Stimulated activated CD4-positive, alpha-beta T cell treated with anti-CD3 and anti-CD28 coated beads, Interleukin-1b, Interleukin-23, amount 100 ng/mL, for 1 hour (primary cell): ENCODE measurements at places on chromosomes 11 and 22.

- DNase-seq: no peak
Measured at GRCh38 chr11:2139123-2139521, at the start of gene IGF2. IGF2 (minus strand) TSS chr11:2139389; CDS start chr11:2135523, 3,866 bp downstream.

- DNase-seq: no peak
Measured at GRCh38 chr11:59216641-59217564, 4.2 kb upstream of the MPEG1 start.

GRCh38 chr11:96162816-96163499, 180.0 kb downstream of the MAML2 start:
- DNase-seq: no peak

DNA sequence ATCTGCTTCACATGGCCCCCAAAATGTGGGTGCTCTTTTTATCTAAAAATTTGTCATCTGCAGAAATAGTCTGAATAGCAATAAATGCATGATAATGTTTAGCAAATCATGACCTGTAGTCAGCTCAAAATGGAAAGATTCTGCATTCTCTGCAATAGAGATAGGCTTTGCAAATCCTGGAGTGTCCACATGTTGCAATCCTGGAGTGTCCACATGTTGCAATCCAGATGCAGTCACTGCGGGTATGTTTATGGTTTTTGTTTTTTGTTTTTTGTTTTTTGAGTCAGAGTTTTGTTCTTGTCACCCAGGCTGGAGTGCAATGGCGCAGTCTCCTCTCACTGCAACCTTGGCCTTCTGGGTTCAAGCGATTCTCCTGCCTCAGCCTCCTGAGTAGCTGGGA, 20.2 kb upstream of the LRRC32 start:
- no peak for DNase-seq

DNA sequence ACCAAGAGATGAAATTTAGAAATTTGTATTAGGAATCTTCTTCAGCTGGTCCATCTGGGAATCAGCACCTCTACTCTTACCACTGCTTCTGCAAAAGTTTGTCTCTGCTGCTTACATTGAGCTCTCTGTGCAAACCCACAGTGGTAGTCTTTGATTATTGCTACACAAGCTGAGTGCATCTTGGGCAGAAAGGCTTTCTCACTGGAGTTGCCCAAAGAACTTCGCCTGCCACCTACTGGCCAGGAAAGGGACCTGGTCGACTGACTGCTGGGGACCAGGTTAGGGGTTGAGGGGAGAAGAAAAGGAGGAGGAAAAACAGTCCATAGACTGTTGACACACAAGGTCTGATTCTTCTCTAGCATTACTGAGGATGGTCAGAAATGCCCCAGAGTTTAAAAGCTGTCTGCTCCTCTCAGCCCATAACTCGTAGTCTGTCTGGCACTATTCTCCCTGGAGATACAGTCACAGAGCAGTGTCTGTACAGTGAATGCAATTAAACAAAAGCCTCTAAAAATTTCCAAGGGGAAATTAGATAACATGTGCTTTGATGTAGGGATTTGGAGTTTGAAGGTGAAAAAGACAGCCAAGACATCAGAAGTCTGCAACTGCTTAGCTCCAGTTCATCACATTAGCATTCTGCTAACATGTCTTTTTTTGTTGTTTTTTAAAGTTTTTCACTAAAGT, 215.0 kb upstream of the CTSC start:
- no peak for DNase-seq

DNA sequence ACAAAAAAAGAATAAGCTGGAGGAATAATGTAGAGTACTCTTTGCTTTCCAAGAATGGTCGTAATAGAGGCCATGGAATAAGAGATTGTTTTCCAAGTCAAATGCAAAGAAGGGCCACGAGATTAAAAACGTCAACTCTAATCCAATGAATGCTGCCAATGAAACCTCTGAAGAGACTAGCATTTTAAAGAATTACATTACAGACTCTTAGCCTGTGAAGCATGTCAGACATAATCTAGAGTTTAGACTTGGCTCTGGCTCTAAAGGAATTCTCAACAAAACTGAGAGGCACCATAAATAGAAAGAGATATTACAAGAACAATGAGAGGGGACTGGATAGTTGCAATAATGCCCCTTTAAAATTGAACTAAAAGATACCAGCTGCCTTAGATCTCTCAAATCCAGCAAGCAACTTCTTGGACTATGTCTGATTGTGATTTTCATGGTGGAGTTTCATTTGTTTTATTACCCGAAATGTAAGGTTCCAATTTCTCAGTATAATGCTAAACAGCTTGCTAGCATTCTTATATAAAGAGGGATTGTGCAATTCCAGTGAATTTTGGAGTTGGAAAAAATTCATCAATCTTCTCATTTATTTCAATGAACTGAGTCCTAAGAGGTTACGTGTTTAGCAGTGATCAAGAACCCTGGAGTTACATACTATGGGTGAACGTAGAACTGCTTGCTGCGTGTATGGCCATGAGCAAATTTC, 5.6 kb downstream of the ETS1 start:
- DNase-seq: no peak

DNA sequence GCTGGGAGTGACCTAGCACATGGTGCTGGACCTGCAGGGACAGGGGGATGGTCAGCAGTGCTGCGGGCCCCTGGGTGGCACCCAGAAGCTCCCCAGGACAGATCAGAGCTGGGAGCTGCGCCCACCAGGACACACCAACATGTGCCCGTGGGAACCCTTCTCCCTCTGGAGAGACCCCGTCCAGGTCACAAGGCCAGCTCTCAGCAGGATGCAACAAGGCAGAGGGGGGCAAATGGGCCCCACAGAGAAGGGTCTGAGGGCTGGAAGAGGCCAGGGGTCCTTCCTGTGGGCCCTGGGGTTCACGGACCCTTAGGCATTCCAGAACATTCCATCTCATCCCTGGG, 6.2 kb downstream of the DUSP8 start:
- no peak for DNase-seq

DNA sequence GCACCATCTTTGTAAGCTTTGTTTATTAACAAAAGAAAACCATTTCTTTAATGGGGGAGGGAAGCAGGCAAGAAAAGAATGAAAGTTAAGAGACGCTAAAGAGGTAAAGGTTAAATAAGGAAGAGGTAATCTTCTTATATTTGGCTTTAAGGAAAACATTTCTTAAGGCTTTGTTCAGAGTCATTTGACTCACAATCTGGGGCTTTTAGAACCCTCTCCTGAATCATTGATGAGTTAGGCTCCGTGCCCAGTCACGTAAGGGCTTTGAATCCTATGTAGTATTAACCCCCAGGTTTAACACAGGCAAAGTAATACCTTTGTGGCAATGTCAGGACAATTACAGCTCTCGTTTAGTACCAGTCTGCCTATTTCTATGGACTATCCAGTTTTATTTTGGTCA, 26.1 kb downstream of the MADD start:
- DNase-seq: no peak

DNA sequence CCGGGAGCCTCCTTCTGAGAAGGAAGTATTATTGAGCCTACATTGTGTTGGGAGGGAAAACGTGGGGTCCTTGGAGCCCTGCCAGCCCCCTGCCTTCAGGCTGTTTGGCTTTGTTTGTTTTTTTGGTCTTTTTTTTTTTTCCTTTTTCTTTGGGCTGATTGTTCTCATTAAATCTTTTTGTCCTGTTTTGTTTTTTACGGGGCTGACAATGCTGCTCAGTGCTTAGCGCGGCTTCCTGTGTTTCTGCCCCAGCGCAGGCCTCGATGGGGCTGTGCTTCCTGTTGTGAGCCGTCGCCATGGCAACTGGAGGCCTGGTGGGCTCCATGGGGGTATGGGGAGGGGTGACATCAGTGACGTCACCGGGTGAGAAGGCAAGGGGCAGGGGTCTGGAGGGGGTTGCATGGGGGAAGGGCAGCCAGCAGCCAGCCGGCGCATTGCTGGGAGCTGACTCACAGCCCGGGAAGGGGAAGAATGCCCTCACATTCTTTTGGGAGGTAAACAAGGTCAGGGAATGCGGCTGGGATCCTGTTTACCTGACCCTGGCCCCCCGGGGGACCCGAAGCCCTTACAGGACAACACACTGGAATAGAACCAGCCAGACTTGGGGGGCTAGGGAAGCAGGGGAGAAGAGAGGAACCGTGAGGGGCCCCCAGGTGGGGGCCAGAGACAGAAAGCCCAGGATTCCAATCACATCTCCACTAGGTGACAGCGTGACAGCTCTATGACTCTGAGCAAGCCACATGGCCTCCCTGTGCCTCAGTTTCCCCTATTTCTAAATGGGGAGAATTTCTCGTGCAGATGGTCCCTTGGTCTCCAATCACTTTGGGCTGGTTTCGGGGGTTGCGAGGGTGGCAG, 22.2 kb upstream of the CBX7 start:
- no peak for DNase-seq

DNA sequence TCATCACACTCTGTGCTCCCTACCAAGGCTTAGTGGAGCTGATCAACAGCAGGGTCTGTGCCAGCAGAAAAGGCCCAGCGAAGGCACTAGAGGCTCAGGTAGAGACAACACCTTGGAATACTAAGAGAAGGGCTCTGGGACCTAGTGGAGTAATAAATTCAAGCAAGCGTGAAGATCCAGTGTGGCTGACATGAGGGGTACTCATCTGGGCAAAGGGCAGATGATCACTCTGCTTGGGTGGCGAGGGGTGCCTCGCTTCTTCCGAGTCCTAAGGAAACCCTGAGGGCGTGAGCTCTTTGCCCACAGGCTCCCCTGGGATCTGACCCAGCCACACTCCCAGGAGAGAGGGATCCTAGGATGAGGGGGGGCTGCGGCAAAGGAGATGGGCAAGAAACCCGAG, 3.5 kb upstream of the TPBGL start:
- no peak for DNase-seq

GRCh38 chr22:37427711-37428635, 694 bp upstream of the ELFN2 start:
- DNase-seq: no peak

DNA sequence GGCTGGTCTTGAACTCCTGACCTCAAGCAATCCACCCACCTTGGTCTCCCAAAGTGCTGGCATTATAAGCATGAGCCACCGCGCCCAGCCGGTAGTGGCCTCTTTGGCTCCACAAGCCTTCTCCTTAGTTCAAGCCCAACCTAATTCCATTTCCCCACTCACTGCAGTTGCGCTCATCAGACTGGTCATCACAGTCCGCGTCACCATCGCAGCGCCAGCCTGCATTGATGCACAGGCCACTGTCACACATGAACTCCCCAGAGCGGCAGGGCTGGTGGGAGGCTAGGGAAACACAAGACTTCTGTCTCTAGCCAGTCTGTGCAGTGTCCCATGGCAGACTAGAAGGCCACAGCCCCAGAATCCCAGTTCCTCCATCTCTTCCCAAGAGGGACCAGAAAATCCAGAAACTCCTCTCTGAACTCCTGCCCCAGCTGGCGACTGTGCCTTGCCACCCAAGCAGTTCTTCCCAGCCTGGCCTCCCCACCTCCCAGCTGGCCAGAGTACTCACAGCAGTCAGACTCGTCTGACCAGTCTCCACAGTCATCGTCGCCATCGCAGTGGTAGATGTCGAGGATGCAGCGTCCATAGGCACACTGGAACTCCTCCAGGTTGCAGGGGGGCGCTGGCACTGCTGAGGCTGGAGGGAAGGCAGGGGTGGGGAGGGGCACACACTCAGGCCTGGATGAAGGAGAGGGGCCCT, 19.8 kb downstream of the LRP4 start:
- no peak for DNase-seq

DNA sequence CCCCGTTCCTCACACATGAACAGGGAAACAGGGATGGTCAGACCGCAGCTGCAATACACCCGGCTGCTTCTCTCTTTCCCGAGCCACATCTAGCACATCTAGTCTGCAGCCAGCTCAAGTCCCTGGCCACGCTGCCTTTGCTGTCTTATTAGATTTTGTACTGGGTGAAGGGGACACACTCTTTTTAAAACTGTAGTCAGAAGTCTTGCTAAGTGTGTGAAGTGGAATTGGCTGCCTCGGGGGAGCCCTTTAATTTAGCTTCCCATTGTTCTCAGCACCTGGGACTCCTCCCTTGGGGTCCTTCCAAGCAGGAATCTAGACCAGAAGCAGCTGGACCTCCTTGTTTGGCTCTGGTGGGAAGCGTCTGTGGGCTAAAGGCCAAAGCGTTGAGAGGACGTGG, 420.0 kb downstream of the CTTN start:
- DNase-seq: no peak

DNA sequence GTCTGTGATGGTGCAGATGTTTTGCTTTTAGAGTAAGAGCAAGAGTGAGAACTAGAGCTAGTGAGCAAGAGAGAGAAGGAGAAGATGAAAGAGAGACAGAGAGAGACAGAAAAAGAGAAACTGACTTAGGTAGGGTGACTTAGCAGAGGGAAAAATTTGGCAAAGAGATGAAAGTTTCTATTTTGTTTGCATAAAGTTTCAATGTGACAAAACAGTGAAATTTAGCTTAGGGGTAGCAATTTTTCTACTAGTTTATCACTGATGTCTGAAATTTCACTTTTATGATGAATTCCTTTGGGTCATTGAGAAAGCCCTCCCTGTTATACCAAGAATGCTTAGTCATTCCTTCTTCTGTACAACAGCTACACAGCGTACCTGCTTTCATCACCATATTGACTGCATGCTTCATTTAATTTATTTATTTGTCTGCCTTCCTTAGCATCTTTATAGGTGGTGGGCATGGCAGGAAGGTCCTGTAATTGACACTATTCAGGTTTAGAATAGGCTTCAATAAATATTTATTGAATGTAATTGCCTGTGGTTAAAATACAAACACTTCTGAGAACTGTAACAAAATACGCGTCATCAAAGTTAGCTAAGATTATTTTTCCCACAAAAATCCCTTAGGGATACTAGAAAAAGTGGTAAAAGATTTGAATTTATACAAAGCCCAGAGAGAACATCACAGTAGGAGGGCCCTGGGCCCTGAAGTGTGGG, 19.9 kb upstream of the CTSC start:
- DNase-seq: no peak

DNA sequence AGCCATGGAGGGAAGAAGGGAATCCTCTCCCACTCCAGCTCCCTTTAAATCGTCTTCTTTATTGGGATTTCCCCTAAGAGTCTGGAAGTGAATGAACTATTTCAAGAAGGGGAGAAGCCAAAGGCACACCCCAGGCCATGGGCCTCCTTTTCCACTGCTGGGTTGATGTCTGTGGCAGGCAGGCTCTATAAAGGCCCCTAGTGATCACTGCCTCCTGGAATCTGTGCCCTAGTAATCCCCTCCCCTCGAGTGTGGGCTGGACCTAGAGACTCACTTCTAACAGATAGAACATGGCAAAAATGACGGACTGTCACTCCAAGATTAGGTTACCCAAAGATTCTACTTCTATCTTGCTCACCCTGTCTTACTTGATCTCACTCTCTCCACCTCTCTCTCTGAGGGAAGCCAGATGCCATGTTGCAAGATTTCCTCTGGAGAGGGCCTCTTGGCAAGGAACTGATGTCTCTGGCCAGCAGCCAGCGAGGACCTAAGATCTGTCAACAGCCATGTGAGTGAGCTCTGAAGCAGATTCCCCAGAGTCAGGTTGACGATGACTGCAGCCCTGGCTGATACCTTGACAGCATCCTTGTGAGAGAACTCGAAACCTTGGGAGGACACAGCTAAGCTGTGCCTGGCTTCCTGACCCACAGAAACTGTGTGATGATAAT, 444.8 kb downstream of the SOX6 start:
- DNase-seq: no peak

DNA sequence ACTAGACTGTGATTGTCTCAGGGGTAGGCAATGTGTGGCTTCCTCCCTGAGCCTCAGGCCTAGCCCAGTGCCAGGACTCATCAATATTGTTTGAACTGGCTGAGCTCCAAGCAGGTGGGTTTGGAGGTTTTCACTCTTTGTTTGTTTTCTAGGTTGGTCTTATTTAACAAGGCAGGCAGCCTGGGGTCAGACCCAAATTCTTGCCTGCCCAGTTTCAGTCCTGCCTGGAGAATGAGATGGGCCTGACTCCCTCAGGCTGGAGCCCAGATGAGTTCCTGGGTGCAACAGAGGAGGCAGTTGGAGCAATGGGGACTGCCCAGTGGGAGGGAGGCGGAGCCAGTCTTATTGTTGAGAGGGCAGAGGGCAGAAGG, 28.3 kb upstream of the TP53I11 start:
- no peak for DNase-seq

- no peak for DNase-seq
Measured at GRCh38 chr11:124987096-124987495, 33.1 kb downstream of the CCDC15 start.
